ENCODE measurements at places on chromosomes 16 and 17.

- no peak for DNase-seq
Observed at GRCh38 chr16:86653285-86654006, 75.1 kb downstream of the FOXL1 start.

GRCh38 chr17:78395155-78395554 lies 16.7 kb downstream of the PGS1 start:
- DNase-seq = no peak

DNA sequence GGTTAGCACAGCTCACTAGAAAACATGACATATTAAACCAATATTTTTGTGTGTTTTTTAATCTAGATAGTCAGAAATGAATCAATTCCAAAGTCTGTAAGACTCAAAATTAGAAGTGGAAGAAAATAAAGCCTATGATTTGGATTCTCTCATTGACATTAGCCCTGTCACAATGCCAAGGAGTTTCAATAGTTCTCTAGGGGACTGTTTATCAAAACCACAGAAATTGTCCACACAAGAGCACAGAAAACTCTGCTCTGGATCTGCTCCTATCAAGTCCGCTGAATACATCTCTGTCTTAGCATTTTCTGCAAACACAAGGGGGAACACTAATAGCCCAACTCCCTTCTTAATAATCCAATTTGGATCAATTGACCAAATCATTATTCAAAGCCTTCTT lies 152.0 kb downstream of the HS3ST3B1 start:
- no peak for DNase-seq

GRCh38 chr16:26643519-26643918 lies 423.2 kb upstream of the C16orf82 start:
- DNase-seq = no peak

DNA sequence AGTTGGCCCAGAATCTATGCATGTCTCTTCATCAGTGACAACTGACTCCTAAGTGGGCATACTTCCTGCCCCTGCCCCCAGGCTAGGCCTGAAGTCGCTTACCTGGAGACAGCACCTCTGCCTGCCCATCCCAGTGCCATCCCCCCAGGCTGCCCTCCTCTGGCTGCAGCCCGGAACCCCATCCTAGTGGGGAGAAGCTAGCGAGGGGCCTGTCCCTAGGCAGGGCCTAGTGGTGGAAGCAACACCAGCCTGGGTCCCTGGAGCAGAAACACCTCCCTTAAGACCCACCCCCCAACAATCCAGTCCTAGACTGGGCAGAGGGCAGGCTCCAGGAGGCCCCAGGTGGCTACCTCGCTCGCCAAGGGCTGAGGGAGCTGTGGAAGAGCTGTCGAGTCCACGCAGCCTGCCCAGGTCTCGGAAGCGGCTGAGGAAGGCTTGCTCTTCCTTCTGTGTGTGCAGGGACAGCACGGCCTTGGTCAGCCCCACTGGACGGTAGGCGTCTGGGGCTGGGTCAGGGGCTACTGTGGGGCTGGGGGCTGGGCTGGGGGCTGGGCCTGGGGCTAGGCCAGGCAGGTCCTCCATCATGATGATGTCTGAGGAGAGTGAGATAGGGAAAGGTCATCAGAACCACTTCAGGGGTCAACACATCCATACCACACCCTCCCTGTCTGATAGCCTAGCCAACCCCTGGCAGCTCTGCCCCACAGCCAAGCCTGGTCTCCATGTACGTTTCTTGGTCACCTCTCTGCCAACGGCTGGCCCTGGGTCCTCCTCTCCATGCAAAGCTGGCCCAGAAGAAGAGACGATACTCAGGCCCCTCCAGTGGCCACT lies 7.6 kb downstream of the PER1 start:
- DNase-seq = no peak

DNA sequence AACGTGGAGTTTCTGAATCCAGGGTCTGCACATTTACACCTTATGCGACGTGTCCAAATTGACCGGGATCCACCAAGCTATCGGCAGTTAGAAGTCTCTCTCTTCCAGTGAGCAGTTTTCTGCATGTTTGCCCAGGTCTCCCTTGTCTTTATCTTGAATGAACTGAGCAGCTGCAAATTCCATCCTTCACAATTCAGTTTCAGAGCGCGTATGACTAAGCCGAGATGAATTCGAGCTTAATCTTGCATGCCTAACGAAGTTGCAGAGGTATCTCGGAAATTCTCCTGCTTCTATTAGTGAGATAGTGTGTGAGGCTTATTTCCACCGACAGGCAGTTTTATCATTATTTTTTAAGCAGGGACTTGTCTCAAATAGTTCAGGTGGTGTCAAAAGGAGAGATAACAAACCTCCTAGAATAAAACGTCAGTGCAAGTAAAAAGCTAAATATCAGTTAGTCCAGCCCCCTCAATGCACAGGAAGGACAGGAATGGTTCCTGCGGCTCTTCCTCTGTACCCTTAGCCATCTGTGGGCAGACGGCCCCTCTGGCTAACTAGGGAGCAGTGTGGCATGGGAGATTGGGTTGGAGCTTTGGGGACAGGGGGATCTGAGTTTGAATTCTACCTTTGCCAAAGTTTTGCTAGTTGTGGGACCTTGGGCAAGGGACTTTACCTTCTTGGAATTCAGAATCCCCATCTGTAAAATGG lies 93.0 kb upstream of the GPR139 start:
- no peak for DNase-seq

GRCh38 chr16:11162586-11163268 lies 93.3 kb downstream of the SOCS1 start:
- DNase-seq = no peak

GRCh38 chr16:69424935-69425784 lies 741 bp downstream of the CYB5B start:
- no peak for DNase-seq

DNA sequence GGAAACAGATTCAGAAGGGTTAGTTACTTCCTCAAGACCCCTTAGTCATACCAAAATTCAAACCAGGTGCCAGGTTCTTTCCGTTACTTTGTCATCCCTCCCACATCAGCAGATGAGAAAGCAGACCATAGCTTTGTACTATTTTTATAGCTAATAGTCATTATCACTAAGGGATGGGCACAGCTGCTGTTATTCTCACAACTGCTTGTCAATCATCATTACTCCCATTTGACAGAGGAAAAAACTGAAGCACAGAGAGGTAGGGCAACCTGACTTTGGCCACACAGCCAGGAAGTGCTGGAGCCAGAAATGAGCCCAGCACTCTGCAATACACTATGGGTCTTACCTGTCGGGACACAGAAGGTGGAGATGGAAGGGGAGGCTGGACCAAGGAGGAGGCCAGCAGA lies 30.0 kb downstream of the TEKT5 start:
- no peak for DNase-seq

DNA sequence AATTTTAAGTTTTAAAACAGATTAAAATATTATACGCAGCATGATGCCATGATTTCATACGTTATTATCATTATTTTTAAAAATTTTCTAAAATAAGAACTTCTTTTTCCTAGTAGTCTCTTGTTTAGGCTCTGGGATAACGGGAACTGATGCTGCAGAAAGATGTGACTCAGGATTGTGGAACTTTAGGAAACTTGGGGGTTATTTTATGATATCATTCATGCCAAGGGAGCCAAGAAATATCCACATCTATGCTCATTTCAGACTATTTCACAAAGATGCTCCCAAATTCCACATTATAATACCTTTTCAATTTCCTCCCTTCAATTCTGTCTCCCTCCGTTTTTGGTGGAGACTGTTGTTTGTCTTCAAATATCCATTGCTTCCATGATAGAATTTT lies 236.4 kb downstream of the HS3ST3A1 start:
- no peak for DNase-seq
